ENCODE measurements at places on chromosomes 4 and X.

- no peak for DNase-seq
Measured at GRCh38 chr4:158811216-158811540, 42.4 kb downstream of the FNIP2 start.

GRCh38 chr4:113586072-113586471, 175.5 kb downstream of the CAMK2D start:
- no peak for DNase-seq

GRCh38 chrX:13697455-13697854, 8.5 kb downstream of the RAB9A start:
- no peak for DNase-seq

GRCh38 chr4:26410385-26411293, 79.6 kb downstream of the CCKAR start:
- no peak for DNase-seq
